ENCODE measurements at places on chromosomes 5 and 9.

GRCh38 chr5:38827525-38827924 is 18.3 kb upstream of the OSMR start:
- DNase-seq: no peak

DNA sequence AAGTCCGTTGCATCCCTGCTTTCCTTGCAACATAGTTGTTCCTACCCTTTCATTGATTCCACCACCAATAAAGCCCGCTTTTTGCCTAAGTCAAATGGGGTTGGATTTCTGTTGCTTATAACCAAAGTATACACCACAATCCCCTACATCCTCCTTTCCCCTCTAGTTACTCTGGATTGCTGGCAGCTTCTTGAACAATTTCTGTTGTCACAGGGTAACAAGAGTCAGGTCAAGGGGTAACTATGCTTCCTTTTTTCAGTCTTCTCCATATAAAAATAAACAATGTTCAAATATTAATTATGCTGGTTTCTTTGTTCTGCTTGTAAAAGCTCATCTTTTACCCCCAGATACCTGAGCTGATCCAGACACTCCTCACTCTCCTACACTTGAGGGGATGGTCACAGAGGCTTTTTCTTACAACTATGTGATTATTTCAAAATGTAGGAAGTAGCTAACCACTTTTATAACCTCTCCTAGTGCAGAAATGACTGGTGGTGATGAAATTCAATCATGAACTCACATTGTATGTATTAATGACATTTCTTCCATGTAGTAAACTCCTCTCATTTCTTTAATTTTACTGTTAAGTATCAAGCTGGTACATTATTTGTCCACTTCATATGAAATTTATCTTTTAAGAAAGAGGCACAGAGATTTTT is 136.5 kb downstream of the SNX18 start:
- DNase-seq: no peak

- DNase-seq: no peak
These were observed 157.3 kb upstream of the ALDH1B1 start for GRCh38 chr9:38235244-38235643.

- DNase-seq: no peak
These were observed 109.7 kb downstream of the TSSK1B start for GRCh38 chr5:113325054-113325453.

- no peak for DNase-seq
These were observed 13.4 kb upstream of the XPA start for GRCh38 chr9:97710356-97711222.

- no peak for DNase-seq
These were observed 39.6 kb downstream of the ZNF608 start for GRCh38 chr5:124706729-124707361.

GRCh38 chr5:59542851-59543820 is 350.4 kb downstream of the PDE4D start:
- no peak for DNase-seq

DNA sequence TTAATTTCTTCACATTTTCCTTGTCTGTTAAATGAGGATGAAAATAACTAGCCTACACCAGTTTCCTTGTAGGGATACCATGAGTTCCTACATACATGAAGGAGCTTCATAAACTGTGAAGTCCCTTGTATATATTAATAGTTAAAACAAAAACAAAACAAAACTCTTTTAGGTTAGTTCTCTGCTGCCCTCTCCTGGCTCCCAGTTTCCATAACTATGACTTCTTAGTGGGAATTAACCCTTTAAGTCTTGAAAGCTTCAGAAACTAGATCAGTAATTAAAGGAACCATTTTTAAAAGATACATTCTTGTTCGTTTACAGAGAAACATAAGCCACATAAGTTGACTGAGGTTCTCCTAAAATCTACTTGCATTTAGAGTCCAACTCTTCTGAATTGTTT is 500.0 kb upstream of the C9orf72 start:
- DNase-seq: peak; percentile 23

DNA sequence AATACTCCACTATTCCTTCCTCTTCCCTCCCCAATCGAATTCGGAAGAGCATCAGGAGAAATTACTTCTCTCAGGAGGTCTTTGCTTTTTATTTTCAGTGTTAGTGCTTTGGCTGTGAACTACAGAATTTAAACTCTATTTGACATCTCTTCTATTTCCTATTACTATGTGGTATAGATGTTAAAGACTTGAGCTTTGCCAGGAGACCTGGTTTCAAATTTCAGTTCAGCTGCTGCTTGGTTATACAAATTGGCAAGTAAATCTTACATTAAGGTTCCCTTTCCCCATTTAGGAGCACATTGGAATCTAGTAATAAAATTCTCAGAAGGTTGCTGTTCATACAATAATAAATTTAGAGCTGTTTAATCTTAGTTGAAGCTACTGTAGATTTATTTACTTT is 13.1 kb downstream of the UHRF2 start:
- DNase-seq: no peak

DNA sequence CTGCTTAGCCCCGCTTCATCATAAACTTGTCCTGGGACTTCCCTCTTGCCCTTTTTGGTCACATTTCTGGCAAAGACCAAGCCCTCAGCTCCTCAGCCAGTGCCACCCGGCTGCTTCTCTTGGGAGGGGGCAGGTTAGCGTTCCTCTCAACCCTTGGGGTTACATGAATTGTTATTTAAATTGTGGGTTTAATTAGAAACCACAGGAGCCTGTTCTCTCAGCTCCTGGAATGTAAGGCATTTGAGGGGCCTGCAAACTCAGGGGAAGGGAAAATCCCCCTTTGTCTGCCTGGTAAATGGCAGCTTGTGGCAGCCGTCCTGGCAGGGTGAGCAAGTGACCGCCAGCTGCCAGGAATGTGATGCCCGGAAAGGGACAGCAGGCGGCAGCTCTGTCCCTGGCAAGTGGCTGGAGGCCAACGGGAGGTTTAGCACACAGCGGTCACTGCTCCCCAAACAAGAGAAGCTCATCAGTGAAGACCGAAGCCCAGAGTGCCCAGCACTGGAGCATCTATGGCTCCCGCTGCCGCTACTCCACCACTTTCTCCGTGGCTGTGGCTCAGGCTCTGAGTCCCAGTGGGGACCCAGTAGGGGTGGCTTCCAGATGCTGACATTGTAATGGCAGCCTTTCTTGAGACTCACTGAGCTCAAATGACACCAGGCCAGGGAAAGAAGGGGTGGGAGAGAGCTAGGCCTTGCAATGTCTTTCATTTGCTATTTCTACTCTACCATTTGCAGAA is 51.7 kb downstream of the SHB start:
- DNase-seq: no peak

- DNase-seq: no peak
These were observed 7.1 kb upstream of the DMXL1 start for GRCh38 chr5:119063579-119064379.

DNA sequence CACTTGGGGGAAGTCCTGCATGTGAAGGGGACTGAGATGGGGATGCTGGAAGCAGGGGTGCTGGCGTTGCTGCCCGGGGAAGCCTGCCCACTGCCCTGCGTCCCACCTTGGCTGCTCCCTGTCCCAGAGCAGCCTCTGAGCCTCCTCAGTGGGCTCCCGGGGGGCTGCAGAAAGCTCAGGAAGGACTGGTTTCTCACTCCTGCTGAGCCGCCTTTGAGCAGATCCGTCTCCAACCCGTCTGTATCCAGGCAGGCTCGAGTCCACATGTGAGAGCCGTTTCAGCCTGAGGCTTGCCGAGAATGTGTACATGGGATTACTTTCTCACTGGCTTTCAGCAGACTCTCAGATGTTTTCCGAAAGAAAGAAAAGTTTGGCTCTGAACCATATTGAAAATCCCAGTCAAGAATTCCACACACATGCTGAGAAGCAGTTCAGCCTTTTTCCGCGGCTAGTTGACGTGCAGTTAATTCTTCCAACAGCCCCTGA is 95.3 kb upstream of the COL5A1 start:
- DNase-seq: no peak

DNA sequence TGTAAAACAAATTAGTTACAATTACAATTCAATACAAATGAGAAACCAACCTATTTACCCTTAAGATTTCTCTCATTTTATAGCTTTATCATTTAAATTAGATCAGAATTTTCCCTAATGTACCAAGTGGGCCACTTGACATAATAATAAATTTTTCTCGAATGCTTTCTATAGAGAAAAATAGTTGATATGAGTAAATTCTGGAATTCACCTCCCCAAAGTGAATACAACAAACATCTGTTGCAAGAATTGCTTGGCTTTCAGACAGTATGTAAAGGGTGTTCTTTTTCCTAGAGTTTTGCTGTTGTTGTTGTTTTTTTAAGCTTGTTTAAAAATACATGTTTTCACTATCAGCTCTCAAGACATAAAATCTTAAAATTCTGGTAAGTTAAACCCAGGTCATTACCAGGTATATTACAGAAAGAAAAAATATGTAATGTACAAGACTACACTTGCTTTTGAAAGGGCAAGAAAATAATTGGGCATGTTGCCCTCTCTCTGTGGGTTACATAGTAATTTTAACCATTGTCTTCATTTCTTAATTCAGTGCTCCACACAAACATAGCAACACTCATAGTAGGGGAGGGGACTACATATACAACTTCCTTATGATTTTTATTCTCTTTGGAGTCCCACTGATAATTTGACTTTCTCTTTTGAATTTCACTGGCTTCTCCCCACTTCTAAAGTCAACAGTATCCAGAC is 200.6 kb downstream of the ARL15 start:
- no peak for DNase-seq

GRCh38 chr5:81842795-81843398 is 92.0 kb upstream of the SSBP2 start:
- DNase-seq: no peak

- no peak for DNase-seq
These were observed 73.0 kb downstream of the TMEM161B start for GRCh38 chr5:88195636-88196035.

DNA sequence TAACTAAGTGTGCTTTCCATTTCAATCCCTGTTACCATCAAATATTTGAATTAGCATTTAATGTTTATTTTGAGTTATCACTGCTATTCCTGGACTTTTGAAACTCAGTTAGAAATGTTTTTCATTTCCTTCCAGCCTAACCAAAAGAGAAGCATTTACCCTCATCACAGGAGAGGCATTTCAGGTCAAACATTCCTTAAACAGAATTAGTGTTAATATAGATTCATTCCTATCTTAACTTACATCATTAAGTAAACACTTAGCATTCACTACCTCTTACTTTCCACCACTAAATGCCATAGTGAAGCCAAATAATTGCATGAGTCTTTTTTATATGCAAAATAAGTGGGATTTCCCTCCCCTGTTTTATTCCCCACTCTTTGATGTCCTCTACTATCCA is 136.6 kb upstream of the OR13F1 start:
- no peak for DNase-seq

- no peak for DNase-seq
These were observed 54.4 kb upstream of the SH3PXD2B start for GRCh38 chr5:172508471-172509404.

DNA sequence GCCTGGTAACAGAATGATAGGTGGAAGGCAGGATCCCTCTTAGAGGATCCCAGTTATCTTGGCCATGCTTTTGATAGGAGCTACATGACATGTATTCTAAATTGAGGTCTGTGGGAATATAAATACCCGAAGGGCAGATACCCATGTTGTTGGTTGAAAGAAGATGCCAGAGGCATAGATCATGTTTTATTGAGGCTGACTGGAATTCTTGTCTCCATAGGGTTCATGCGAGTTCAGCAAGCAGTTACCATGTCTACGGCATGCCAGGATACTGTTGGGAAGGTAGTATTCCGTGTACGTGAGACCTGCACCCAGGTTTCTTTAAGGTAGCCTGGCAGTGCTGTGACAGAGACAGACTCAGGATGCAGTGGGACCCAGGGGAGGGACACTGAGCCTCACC is 230.7 kb downstream of the NR3C1 start:
- no peak for DNase-seq

- peak; percentile 59 for DNase-seq
These were observed 1.5 kb upstream of the GPRIN1 start for GRCh38 chr5:176611435-176611834.

DNA sequence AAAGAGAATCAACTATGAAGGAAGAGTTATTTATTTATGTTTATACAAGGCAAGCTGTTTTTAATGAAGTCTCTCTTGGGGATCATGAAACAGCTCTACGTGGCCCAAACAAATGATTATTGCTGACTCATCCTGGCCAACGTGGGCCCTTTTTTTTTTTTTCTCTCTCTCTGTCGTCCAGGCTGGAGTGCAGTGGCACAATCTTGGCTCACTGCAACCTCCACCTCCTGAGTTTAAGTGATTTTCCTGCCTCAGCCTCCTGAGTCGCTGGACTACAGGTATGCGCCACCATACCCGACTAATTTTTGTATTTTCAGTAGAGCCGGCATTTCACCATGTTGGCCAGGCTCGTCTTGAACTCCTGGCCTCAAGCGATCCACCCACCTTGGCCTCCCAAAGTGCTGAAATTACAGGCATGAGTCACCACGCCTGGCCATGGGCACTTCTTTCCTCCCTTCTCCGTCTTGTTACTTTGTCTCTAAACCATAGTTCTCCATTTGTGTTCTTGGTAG is 98.3 kb downstream of the BASP1 start:
- DNase-seq: no peak

GRCh38 chr9:77910194-77910621 is 121.4 kb downstream of the GNAQ start:
- DNase-seq: no peak

DNA sequence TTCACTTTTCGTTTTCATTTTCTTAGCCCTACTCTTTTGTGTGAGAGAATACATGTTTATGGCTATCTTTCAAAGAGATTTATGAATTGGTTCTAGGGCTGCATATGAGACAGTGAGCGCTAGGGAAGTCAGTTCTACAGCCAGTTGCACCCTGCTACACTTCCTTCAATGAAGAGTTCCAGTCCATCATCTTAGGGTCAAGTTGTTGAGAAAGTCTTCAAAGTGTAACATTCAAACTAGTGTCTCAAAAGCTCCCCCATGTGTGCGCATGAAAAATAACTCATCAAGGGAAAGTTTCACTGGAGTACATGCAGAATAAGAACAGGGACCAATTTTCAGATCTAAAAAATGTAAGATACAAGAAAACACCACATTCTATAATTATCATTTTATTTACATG is 317.2 kb downstream of the DEPDC1B start:
- DNase-seq: no peak

DNA sequence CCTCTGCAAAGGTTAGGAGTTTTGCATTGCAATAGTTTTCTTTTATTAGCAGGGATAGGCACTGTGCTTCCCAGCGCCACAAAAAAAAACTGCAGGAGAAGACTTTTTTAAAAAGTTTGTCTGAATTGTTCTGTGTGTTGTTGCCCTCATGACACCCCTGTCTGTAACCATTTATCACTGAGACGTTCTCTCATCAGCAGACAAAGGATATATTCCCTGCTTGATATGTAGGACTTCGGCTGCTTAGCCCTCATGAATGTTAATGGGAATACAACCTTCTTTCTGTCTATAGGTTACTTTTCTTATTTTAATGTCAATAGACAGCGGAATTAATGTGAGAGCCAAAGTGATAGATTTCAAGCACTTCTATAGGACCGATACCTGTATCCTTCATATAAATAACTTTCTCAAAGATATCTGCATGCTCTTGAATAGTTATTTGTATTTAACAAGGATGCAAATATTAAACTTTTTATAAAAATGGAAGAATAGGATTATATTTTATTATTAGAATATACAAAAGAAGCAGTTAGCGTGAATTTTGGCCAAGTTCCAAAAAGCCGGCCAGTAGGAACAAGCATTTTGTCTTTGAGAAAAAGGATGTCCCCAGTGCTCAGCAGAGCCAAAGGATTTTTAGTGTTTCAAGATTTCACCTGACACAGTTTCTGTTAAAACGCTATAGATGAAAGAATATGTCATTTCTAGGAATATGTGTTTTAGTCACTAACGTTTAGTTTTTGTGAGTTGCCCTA is 1.5 kb upstream of the LYSMD3 start:
- DNase-seq: no peak

- DNase-seq: no peak
These were observed 2.5 kb downstream of the PTPDC1 start for GRCh38 chr9:94086486-94087345.

GRCh38 chr5:149938279-149938678 is 6.3 kb downstream of the PDE6A start:
- peak; percentile 56 for DNase-seq
